Activated naive CD8-positive, alpha-beta T cell treated with anti-CD3 and anti-CD28 coated beads, Interleukin-2, amount 10 ng/mL, durations not matched to agents 7 days and 5 days (primary cell): ENCODE measurements at places on chromosomes 11 and 22. TPM values are rescaled to one million over a fixed set of nuclear protein-coding genes. Genes with fewer than 3 reads are reported as not detected.

DNA sequence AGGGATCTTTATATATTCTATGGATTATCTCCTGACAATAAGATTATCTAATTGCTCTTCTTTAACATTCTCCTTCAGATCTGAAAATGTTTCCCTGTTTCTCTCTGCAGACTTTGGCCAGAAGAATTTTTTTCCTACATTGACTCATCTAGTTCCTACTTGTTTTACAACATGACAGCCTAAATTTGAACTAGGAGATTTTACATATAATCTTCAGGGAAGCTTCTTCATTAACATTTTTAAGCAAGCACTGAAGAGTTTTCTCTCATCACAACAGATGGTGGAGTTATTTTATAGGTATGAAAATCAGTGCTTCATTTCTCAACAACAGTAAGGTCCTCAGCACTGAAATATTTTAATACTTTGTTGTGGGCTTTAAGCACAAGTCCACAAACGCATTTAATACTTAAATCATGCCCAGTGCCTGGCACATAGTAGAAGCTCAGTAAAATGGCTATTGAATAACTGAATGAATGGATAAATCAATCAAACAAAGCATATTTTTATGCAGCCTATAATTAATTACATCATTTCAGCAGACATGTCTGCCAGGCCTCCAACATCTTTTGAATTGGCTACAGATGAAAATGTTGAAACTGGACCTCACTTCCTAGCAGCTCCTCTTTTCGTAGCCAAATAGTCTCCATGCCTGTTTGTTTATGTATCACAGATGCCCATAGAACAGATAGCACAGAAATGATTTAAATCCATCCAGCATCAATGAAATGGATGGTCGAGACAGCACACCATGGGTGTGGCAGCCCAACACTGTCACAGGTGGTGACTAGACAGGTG is 117.3 kb upstream of the POU2AF2 start:
- no peaks in the 10 kb centered on the region for H3K4me1 ChIP-seq
- H3K36me3 ChIP-seq, result no peaks in the 10 kb centered on the region
- peaks cover 7% of the 10 kb centered on the region for H3K27me3 ChIP-seq
- no peak overlapping the region for H3K4me3 ChIP-seq
- no peak overlapping the region for H3K27ac ChIP-seq
- DNase-seq, result no peak

DNA sequence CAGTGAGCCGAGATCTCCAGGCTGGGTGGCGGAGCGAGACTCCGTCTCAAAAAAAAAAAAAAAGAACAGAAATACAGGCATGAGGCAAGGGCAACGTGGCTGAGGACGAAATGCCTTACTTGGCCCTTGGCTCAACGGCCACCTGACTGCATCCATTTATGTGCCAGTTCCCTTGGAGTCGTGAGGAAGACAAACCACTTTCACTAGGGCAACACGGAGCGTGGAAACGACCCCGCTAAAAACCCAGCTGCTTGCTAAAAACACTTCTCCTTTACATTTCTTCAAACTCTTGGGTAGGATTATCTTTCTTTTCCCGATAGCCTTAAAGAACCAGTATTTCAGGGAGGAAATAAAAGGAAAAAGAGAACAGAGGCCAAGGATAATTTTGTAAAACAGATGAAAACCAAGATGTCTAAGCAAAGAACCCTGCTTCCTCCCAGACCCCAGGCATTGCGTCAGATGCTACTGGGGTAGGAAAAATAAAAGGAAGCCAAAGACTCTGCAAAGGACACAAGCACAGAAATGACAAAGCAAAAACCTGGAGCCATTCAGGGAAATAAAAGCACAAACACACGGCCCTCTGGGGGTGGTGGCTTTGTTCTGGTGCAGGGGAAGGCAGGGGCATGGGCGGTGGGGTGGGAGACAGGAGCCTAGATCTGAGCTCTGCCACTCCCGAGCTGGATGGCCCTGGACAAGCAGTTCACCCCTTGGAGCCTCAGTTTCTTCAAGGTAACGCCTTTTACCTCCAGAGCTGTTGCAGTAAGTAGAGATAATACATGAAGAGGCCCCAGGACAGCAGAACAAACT is 37.0 kb downstream of the PC start:
- H3K36me3 ChIP-seq, result no peaks in the 10 kb centered on the region
- no peak overlapping the region for H3K27ac ChIP-seq
- no peak for DNase-seq
- no peak overlapping the region for H3K4me3 ChIP-seq
- no peaks in the 10 kb centered on the region for H3K27me3 ChIP-seq

GRCh38 chr11:56911312-56911711 is 77.4 kb upstream of the OR5AK2 start:
- no peak overlapping the region for H3K27ac ChIP-seq
- no peak overlapping the region for H3K4me3 ChIP-seq
- DNase-seq, result no peak
- no peaks in the 10 kb centered on the region for H3K4me1 ChIP-seq
- H3K27me3 ChIP-seq, result no peaks in the 10 kb centered on the region
- H3K36me3 ChIP-seq, result no peaks in the 10 kb centered on the region

The BLID gene
- not detected for total RNA-seq

GRCh38 chr11:115874843-115875242 is 370.6 kb upstream of the CADM1 start:
- no peak overlapping the region for H3K4me3 ChIP-seq
- peaks cover 11% of the 10 kb centered on the region for H3K27me3 ChIP-seq
- no peak overlapping the region for H3K27ac ChIP-seq
- no peak for DNase-seq

GRCh38 chr11:22670830-22671229 is 4.4 kb downstream of the GAS2 start:
- H3K27me3 ChIP-seq, result peaks cover 62% of the 10 kb centered on the region
- H3K4me3 ChIP-seq, result no peak overlapping the region
- DNase-seq, result no peak
- peaks cover 10% of the 10 kb centered on the region for H3K4me1 ChIP-seq

The RFPL2 gene
- total RNA-seq, result not detected

GRCh38 chr11:72091292-72091691 is 10.6 kb downstream of the LRRC51 start:
- H3K27me3 ChIP-seq, result no peaks in the 10 kb centered on the region
- peaks cover 4% of the 10 kb centered on the region for H3K36me3 ChIP-seq
- DNase-seq, result peak; percentile 55
- H3K27ac ChIP-seq, result no peak overlapping the region
- peaks cover 8% of the 10 kb centered on the region for H3K4me1 ChIP-seq

The OR10G7 gene
- not detected for total RNA-seq

- DNase-seq, result no peak
- no peaks in the 10 kb centered on the region for H3K4me1 ChIP-seq
- no peak overlapping the region for H3K4me3 ChIP-seq
- no peaks in the 10 kb centered on the region for H3K36me3 ChIP-seq
These were observed 45.3 kb downstream of the CADM1 start for GRCh38 chr11:115458877-115459276.

The METTL15 gene
- 18.3 TPM for total RNA-seq
